Left hindlimb (tissue), 1 donor: ENCODE measurements at places on chromosomes 5 and 9.

DNA sequence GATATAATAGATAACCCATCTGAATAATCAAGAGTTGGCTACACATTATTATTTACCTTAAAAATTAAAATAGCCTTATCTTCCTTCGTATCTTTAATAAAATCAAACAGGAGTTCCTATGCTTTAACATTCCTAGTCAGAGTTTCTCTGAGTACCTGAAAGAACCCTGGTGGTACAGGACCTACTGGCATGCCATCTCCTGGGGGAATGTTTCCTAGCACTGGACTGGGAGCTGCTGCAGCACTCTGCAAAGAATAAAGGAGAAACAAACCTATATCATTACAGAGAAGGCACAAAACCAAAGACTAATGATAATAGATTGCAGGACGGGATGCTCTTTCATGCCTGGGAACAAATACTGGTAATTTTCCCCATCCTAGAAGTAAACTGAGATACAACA is 119.5 kb upstream of the ACOT12 start:
- no peak for DNase-seq

DNA sequence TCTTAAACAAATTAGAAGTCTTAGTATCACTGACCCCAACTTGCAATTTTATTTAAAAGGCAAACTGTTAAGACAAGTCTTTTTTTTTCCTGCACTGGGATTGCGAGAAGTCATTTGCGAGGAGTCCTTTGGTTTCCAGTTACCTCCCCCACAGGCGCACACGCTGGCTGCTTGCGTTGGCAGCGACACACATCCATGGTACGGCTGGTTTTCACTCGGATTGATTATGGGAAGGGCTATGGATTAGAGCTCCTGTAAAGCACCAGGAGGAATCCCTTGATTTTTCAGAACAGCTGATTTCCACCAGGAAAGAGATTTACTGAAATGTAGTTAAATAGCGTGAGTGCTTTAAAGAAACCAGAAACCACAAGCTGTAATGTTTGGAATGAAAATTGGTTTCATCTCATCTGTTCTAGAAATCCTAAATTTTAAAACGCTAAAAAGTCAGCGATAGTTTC is 737 bp downstream of the SLC1A3 start:
- DNase-seq, result peak; percentile 62

DNA sequence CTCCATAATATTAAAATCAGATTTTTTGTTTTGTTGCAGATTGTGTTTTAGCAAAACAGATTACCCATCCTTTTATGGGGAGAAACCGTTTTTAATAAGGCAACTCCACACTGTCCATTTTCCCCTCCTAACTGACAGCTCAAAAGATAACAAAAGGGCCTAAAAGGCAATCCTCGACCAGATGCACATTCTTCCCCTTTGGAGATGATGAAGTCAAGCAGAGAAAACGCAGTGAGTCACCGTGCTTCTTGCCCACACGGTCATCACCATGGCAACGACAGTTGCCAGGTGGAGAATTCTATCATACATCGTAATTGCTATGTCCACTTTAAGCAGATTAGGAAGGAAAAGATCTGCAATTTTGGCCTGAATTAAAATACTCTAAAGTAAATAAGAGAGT is 96.4 kb downstream of the DIRAS2 start:
- DNase-seq, result no peak

DNA sequence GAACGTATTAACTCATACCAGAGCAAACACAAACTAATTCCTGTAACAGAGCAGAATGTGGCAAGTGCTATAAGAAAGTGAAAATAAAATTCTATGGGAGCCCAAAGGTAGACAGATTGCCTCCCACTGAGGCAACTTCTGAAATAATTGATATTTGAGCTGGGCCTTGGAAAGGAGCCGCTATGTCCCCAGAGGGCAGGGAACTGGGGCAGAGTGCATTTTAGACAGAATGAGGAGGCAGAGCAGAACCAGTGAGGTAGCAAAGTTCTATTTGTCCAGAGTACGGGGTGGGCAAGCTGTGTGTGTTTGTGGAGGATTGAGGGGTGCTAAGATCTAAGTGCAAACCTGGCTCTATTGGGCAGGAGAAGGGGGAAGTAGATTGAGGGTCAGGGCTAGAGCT is 19.8 kb downstream of the CDO1 start:
- no peak for DNase-seq

GRCh38 chr5:107805166-107805565 is 134.4 kb upstream of the EFNA5 start:
- no peak for DNase-seq

DNA sequence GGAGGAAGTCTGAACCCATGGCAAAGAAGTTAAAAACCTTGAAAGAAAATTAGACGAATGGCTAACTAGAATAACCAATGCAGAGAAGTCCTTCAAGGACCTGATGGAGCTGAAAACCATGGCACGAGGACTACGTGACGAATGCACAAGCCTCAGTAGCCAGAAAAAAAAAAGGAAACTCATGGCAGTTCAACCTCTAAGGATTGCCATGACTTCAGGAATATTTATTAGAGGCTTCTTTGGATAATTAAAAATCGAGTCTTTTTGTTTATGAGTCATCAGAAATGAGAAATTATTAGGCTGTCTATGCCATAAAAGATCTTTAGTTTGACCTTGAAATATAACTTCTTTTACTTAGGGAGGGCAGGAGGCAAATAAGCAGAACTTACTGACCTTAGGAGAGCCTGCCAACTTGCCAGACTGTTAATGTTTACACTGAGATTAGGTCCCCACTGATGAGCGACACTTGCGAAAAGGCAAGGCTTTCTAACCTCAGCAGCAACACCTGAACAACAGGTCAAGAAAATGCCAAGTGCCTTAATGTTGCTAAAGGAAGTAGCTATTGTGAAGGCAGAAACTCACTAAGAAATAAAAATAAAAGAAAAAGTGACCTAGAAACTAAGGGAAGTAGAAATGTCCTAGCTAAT is 55.2 kb upstream of the TUSC1 start:
- no peak for DNase-seq

GRCh38 chr5:4480528-4481349 is 659.4 kb upstream of the ADAMTS16 start:
- no peak for DNase-seq

DNA sequence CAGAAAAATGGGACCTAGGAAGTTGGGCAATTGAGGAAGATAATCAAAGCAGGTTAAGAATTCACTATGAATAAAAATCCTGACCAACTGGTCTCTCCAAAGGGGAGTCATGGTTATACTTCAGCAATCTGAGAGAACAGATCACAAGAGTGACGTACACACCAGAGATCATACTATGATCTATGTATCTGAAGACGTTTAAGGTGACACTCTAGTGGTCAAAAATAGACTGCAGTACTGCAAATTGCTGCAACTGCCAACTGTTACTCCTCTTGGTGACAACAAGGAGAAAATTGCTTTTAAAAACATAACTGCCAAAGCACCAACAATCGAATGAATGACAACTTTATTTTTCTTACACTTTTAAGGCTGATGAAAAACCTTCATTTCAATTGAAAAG is 4.9 kb downstream of the AK6 start:
- no peak for DNase-seq

DNA sequence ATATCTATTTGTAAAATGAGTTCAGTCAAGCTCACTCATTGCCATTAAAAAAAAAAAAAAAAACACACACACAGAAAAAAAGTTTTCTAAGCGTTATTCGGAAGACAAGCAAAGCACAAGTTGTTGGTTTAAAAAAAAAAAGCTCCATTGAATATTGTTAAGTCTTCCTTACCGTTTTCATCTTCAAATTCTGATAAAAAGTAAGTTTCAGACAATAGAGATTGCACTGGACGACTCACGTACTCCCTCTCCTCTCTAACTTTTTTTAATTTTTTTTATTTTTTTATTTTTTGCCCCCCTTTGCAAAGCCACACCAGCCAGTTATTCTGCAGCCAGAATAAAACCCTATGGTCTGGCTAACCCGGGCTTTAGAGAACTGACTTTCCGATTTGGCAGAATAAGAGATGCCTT is 544 bp downstream of the ADAMTS6 start:
- no peak for DNase-seq

DNA sequence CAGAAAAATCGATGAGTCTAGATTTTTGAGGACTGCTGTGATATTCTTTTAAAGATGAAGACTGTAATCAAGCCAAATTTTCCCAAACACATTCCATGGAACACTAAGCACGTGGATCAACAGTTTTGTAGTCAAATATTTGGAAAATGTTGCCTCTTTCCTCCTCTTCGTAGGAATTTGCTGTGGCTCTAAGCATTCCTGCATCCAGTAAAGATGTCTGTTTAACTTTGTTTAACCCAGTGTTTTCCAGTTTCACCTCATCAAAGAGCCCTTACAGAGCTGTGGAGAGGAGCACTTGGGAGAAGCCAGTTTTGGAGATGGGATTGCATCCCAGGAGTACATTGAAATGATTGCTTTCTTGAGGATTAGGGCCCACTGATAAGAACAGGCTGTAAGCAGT is 58.9 kb downstream of the INSYN2B start:
- no peak for DNase-seq

GRCh38 chr5:95042037-95042436 is 242.9 kb downstream of the MCTP1 start:
- no peak for DNase-seq

- DNase-seq, result no peak
Measured at GRCh38 chr5:150579462-150580400, 60.7 kb upstream of the SYNPO start.

GRCh38 chr5:31657315-31657979 is 18.5 kb downstream of the PDZD2 start:
- no peak for DNase-seq

GRCh38 chr5:978054-978453 is 30.5 kb upstream of the NKD2 start:
- peak; percentile 24 for DNase-seq

- peak; percentile 56 for DNase-seq
Measured at GRCh38 chr9:130172858-130173665, 858 bp downstream of the NCS1 start.

- DNase-seq, result no peak
Measured at GRCh38 chr5:56530626-56531138, 284.7 kb upstream of the MAP3K1 start.

DNA sequence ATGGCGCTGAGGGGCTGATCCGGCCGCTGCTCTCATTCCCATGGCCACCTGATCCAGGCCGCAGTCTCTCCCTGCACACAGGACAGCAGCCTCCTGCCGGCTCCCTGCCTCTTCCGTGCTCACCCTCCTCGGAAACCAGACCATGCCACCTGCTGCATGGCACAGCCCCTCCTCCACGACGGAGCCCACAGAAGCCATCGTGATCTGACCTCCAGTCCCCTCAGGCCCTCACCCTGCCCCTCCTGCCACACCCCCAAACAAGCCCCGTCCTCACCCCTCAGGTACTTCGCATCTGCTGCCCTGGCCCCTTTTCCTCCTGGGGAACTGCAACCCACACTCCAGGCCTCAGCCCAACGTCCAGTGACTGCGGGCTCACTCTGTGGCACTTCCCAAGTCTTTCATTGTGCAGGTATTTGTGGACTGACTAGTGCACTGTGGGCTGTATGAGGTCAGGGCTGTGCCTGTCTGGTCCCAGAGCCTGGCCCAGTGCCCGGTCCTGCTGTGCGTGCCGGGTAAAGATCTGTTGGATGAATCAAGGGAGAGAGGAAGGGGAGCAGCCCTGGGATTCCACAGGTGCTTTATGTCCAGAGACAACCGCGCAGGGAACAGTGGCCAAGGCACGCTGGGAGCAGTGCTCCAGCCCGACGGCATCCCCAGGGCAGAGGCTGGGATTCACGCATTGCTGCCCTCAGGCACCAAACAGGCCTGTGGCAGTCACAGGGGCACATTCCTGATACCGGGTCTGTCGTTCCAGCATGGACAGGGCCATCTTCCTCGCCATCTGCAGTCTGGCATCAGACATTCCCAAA is 86.1 kb downstream of the ADAMTS2 start:
- DNase-seq, result peak; percentile 73

- DNase-seq, result no peak
Measured at GRCh38 chr9:83154087-83154736, 91.3 kb upstream of the RASEF start.

DNA sequence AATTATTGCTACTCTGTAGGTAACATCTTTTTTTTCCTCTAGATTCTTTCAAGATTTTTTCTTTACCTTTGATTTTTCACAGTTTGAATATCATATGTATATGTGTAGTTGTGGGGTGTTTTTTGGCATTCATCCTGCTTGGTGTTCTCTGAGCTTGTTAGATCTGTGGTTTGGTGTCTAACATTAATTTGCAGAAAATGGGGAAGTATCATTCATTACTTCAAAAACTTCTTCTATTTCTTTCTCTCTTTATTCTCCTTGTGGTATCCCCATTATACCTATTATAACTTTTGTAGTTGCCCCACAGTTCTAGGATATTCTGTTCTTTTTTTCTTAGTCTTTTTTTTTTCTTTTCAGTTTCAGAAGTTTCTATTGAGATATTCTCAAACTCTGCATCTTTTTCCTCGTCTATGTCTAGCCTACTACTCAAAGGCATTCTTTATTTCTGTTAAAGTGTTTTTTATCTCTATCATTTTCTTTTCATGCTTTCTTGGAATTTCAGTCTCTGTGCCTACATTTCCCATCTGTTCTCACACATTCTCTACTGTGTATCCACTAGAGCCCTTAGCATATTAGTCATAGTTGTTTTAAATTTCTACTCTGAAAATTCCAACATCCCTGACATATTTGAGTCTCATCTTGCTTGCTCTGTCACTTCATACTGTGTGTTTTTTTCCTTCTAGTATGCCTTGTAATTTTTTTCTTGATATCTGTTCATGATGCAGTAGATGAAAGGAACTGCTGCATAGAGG is 60.1 kb upstream of the GNA14 start:
- no peak for DNase-seq

- no peak for DNase-seq
Measured at GRCh38 chr9:37639841-37640240, 10.9 kb upstream of the FRMPD1 start.

DNA sequence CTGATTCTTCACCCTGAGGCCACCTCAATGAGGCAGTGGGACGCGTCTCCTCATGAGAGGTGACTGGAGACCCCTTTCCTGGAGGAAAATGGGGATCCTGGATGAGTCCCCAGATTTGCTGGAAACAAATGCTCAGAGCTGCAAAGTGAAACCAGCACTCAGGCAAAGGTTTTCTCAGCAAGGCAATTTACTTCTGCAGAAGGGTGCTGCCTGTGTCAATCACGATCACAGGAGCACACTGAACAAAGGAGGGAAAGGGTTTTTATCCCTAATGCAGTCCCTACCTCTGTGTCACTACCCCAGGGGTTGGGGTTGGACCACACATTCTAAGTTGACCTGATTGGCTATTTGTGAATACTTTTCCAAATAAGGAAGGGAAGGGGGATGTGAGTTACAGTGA is 69.9 kb upstream of the CDK20 start:
- no peak for DNase-seq

DNA sequence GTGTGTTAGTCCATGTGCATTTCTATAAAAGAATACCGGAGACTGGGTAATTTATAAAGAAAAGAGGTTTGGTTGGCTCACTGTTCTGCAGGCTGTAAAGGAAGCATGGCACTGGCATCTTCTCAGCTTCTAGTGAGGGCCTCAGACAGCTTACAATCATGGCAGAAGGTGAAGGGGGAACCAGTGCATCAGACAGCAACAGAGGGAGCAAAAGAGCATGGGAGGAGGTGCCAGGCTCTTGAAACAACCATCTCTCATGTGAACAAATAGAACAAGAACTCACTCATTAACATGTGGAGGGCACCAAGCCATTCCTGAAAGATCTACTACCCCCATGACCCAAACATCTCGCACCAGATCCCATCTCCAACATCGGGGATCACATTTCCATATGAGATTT is 89.2 kb upstream of the IL33 start:
- DNase-seq, result no peak

- DNase-seq, result no peak
Measured at GRCh38 chr5:154384480-154385235, 61.1 kb upstream of the SAP30L start.

GRCh38 chr5:167255926-167256325 is 1035.5 kb upstream of the WWC1 start:
- DNase-seq, result no peak
